ENCODE measurements at places on chromosomes 5 and 9.

DNA sequence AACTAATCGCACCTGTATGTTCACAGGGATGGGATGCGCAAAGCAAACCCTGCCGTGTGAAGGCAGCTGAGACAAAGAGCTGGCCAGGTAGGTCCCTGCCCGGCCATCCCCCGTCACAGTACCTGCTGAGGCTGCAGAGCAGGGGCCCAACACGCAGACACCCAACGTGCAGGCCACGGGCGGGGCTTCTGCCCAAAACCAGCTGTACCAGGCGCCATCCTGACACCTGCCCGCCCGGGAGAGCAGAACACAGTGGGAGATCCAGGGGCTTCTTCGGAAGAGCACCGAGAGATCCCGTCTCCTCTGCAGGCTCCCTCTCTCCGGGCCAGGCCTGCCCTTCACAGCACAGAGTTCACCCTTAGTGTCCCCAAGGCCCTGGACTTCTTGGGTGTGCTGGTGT is 28.4 kb downstream of the ABO start:
- DNase-seq = no peak

- DNase-seq = no peak
These were observed 977 bp upstream of the PRDM12 start for GRCh38 chr9:130663258-130663976.

GRCh38 chr5:14257995-14258403 is 114.9 kb downstream of the TRIO start:
- DNase-seq = no peak

DNA sequence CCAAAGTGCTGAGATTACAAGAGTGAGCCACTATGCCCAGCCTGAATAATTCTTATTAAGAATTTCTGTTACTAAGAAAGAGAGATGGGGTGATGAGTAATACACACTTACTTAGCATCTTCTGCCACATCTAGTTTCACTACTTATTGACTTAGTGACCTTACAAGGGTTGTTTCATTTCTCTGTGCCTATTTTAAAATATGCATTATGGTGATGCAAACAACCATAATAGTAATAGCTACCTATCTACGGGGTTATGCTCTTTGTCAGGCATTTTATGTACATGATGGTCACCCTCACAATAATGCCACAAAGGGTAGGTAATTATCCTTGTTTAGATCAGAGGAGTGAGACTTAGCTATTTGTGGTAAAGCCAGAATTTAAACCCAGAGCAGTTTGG is 499.0 kb upstream of the SGCD start:
- DNase-seq = no peak

DNA sequence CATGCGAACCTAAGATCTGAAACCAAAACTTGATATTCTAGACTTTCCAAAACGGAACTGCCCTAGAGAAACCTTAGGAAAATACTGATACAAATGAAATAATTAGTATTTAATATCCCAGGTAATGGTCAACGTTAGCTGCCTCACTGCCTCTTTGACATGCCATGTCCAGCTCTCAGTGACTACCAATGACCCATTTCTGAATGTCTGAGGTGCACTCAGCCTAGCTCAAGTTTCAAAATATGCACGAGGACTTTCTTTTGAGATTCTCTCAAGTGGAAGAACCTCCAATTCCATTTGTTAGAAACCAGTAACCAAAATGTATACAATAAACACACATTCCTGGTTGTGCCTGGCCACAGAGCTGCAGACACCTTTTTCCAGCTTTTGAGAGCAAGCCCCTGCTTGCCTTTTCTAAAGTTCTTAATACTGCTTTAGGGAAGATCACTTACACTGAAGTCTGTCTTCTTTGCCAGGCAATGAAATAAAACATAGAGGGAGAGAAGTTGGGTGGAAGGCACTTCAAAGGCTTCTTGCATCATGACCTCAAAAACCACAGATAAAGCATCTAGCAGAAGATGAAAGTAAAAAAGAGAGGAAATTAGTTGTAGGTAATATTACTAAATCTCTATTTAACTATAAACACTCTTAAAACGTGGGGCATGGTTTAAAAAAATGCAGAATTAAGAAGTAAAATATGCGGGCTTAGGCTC is 87.9 kb downstream of the MRPS27 start:
- DNase-seq = no peak

- no peak for DNase-seq
These were observed 268.6 kb upstream of the PTGER4 start for GRCh38 chr5:40410964-40411635.

DNA sequence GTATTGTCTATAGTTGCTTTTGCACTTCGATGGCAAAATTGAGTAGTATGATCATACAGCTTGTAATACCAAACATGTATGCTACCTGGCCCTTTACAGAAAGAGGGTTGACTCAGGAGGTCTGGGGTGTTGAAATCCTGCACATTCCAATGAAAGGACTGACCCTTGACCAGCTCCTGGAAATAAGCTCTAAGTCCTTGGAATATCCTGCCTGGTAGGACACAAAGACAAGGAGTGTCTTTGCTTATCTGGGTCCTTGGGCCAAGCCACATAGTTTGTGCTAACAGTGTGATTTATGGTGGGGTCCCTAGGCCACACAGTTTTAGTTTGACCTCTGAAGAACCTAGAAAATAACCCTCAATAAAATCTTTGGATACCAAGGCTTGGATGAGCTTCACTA is 89.3 kb upstream of the FTMT start:
- no peak for DNase-seq

DNA sequence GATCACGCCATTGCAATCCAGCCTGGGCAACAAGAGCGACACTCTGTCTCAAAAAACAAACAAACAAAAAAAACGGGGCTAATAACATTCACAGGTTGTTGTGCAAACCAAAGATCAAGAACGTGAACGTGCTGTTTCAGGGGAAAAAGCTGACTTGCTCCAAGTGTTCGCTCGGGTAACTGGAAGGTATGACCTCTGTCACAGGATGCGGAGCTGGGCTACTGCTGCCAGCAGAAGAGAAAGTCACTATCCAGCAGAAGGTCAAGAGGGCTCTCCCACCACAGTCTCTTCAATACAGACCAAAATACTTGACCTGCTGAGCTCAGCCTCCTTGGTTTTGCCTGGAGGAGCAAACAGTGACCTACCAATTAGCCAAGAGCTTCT is 59.7 kb downstream of the ABCA1 start:
- DNase-seq = no peak

- DNase-seq = no peak
These were observed 2.7 kb downstream of the EEIG1 start for GRCh38 chr9:127977884-127978647.

DNA sequence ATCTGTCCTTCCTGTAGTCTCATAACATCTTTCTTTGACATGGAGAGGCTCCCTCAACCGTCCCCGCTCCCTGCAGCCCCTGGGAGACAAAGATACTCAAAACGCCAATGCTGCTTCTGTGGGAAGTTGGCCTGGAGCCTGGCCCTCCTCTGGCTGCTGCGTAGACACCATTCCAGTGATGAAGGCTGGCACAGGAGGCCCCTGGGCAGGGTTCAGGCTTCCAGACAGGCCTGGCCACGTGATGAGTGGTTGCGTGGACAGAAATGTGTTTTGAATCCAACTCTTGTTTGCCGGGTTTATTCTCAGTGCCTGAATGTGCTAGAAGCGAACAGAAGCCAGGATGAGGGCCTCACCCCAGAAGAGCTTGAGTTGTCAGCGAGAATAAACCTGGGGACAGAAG is 43.2 kb upstream of the NKX2-5 start:
- no peak for DNase-seq

- no peak for DNase-seq
These were observed 45.7 kb upstream of the FAM170A start for GRCh38 chr5:119583684-119584083.

GRCh38 chr5:62340392-62340791 is 34.4 kb downstream of the KIF2A start:
- DNase-seq = no peak

DNA sequence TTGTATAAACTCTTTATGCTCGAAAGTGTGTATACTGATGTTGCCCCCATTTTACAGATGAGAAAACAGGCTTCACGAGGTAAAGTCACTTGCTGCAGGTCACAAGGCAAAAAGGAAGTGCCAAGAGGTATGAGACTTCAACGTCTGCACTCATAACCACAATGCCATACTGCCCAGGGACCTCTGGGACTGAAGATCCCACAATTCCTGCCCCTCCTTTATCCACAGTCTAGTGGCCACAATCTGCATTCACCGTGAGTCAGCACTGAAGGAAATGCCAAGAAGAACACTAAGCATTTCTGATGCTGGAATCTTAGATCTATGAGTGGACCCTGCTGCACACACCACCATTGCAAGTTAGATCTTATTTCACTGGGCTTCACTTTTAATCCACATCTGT is 37.3 kb downstream of the MED27 start:
- DNase-seq = no peak

DNA sequence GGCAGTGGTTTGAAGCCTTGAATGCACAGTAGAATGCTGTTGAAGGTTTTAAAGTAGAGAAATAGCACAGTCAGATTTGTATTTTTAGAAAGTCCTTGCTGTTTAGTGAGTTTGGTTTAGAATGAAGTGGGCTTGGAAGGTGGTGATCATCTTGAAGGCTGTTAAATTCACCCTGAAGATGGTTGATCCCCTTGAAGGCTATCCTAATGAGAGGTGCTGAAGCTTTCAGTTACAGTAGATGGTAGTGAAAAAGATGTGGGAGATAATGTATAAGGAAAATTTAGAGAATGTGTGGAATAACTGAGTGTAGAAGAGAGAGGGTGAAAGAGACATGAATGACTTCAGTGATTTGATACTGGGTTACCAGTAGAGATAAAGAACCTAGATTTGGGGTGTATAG is 16.0 kb downstream of the TENT2 start:
- DNase-seq = no peak

GRCh38 chr9:32251539-32251938 is 132.9 kb upstream of the ACO1 start:
- no peak for DNase-seq

GRCh38 chr9:20473515-20474013 is 148.7 kb downstream of the MLLT3 start:
- no peak for DNase-seq

DNA sequence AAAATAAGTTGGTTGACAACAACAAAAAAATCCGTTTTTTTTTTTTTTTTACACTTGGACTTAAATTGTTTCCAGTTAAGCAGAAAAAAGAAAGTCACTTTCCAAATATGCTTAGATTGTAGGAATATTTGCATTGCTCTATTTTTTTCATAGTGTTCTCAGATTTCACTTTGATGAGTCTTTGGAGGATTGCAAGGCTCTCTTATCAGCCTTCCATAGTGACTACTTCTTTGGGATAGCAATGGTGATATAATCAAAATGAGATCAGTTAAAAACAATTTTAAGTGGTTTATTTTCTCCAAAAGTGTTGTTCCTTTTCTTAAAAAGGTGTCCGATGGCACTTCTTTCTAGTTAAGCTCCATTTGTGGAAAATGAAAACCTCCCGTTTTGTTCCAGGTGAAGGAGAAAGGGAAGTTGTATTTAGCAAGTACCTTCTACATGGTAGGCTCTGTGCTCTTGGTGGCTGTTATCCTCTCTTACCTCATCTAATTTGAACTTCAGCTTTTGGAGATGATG is 3.9 kb downstream of the RASGRF2 start:
- DNase-seq = no peak

- DNase-seq = no peak
These were observed 62.6 kb downstream of the PPARGC1B start for GRCh38 chr5:149792540-149793255.

DNA sequence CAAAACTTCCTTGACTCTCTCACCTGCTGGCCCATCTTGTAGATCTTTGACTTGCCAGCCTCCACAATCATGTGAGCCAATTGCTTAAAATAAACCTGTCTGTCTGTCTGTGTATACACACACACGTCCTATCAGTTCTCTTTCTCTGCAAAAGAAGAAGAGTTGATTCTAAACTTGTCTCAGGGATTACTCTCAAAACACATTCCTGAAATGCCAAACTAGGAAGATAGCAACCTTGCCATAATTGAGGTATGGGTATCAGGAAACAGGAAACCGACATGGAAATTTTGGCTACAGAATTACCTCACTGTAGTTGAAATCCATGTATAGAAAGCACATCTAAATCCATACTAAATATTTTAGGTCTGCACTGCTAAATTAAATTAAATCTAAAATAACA is 483.4 kb downstream of the PLK2 start:
- DNase-seq = no peak

GRCh38 chr5:131230406-131230805 is 33.4 kb upstream of the CDC42SE2 start:
- no peak for DNase-seq

DNA sequence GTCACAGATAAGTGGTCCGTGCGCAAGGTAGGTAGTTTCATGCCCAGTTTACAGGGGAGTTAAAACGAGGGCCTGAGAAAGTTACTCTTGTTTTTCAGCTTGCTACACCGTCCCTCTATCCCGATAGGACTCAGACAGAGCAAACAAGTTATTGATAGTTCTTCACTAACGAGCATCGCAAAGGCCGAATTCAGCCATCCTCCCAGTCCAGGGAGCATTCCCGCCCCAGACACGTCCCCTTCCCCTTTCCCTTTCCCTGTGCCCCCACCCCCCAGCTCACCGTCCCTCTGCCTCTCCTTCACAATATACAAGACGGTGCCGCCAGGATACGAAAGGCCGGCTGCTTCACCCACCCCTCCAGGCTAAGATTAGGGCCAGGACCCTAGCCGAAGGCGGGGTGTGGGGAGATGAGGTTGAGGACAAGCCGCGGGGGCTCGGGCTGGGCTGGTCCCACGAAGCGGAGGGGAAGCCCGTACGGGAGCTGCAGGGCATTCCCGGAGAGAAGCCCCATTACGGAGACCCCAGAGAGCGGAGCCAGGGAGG is 599 bp downstream of the KIAA1191 start:
- DNase-seq = no peak

DNA sequence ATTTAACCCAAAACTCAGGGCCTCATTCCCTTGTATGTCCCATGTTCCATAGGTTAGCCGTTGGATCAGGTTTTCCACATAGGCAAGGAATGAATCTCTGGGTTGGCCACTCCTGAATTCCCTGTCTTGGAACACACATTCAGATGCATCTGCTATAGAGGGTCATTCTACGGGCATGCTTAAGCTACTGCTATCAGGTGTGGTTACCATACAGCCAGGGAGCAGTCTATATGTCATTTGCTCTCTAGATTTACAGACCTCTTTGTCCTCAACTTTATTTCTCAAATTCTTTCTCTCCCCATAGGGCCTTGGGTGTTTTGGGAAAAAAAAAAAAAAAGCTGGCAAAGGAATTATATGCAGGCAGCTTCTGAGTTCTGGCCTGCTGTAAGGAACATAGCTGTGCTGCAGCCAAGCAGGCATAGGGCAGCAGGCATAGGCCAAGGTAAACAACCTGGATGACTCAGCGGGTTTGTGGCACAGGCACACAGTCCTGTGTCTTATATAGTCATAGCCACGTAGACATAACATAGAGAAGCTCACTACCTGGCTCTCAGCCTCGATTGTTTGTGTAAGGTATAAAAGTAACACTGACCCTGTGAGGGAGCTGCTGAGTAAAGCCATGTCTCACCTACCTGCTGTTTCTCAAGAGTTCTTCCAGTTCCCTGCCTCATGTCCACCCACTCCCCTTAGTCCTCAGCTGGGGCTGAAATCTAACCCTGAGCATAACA is 141.5 kb downstream of the OSTF1 start:
- no peak for DNase-seq

GRCh38 chr5:124060413-124061067 is 548.6 kb downstream of the CSNK1G3 start:
- DNase-seq = no peak

GRCh38 chr5:83654427-83654994 is 66.1 kb downstream of the HAPLN1 start:
- DNase-seq = no peak

- no peak for DNase-seq
These were observed 61.3 kb downstream of the ENC1 start for GRCh38 chr5:74579215-74579614.

- no peak for DNase-seq
These were observed 43.8 kb downstream of the SLC38A9 start for GRCh38 chr5:55668356-55668755.

Measured in stimulated activated CD8-positive, alpha-beta memory T cell treated with anti-CD3 and anti-CD28 coated beads, Interleukin-15, amount 100 ng/mL, for 24 hours (primary cell).